HuH-7 (cell line): ENCODE measurements at places on chromosomes 3 and 15.

DNA sequence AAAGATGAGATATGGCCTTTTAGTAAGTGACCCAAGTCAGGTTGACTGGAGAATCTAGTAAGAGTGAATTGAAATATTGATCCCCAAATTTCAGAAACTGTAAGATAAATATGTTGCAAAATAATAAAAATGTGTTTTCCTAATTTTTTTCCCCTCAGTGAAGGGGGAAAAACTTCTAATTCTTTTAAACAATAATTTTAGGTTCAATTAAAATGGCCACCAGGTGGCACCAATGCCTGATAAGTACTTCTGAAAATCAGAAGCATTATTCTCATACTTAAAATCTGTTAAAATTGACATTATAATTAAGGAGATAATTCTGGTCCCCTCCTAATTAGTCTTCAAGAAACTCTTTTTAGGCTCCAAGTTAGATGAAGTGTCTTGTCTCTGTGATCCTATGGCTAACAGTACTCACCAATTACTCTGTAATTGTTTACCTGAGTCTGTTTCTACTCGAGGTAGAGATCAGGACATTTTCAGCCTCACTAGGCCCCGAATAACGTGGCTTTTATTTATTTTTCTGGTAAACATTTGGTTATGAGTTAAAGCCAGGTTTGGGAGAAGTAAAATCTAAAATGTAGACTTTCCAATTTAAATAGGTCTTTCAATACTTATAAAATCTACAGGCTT is 52.6 kb downstream of the NMD3 start:
- no peak for DNase-seq

DNA sequence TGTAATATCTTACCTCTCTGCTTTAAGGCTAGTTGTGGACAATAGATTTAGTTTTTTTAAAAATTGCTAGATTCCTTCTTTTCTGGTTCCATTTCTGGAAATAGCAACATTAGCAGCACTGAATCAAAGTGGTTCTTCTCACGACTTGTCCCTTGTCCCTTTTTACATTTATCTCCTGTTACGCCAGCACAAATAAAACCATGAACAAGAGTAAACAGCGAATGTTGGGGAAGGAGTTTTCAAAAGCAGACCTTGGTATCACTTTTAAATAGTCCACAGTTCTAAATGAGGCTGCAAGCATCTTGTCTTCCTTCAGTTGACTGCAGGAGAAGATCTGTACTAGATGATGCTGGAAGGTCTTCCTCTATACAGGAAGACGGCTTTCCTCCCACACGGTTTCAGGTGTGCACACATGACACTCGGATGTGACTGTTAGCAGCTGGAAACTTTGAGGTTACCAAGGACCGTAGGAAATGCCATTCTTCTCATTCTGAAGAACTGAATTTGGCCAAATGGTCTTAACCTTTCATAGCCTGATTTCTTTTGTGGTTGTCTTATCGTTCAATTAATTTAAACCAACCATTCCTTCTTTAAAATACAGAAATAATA is 251.0 kb upstream of the ICE2 start:
- DNase-seq, result no peak

- no peak for DNase-seq
These were observed 243.2 kb downstream of the NSUN3 start for GRCh38 chr3:94305835-94306611.

DNA sequence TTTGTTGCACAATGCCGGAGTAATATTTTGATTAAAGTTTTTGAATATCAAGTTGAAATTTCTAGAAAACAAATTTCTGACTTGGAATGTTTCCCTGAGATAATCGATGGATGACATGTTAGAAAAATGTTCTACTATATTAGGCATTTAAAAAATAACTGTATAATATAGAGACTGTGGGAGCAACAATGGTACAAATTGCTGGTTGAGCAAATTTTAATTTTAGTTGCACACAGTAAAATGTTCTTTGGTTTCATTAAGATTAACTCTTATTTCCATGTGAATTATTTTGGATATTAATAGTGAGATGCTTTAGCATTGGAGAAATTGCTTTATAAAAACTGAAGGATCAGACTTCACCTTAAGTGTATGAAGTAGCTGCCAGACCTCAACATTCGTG is 9.3 kb downstream of the USP3 start:
- no peak for DNase-seq

- no peak for DNase-seq
These were observed 45.0 kb downstream of the SLC12A6 start for GRCh38 chr15:34292621-34293020.

GRCh38 chr3:124650798-124651197 is 79.5 kb upstream of the UMPS start:
- DNase-seq, result no peak

DNA sequence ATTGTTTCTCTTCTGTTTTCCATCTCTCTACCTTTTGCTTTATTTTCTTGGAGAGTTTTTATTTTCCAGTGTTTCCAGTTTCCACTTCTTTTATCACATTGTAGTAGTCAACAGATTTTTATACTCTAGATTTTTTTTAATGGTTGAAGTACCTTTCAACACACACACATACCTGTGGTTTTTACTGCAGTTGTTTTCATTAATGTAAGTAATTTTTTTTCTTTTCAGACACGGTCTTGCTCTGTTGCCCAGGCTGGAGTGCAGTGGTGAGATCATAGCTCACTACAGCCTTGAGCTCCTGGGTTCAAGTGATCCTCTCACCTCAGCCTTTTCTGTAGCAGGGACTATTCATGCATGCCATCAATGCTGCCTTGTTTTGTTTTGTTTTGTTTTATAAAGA is 472.5 kb upstream of the SGO1 start:
- DNase-seq, result no peak
